ENCODE measurements at places on chromosomes 7 and 10. TPM values are rescaled to one million over a fixed set of nuclear protein-coding genes. Genes with fewer than 3 reads are reported as not detected.

NPFFR1 gene
- 9.1 TPM for total RNA-seq

GIMAP4 gene
- total RNA-seq: 22.5 TPM

TUBB8 gene
- total RNA-seq: not detected

TRIM74 gene
- total RNA-seq: not detected

ELMO1 gene
- total RNA-seq: 58.2 TPM

WDR86 gene
- total RNA-seq: 19.7 TPM

FHIP2A gene
- total RNA-seq: 40.8 TPM

VPS37D gene
- total RNA-seq: 14.6 TPM

POU6F2 gene
- total RNA-seq: 3.7 TPM

CTAGE15 gene
- total RNA-seq: 1.8 TPM

HABP2 gene
- total RNA-seq: not detected
